Nucleus accumbens (tissue), 56 donors: ENCODE measurements at places on chromosomes 6 and 20.

GRCh38 chr6:98834060-98835031 is at the start of gene POU3F2:
Gene POU3F2, plus strand, starts transcription at chr6:98834574. Its CDS starts 300 bp downstream, at chr6:98834874.
- DNase-seq, result peak; percentile 82

DNA sequence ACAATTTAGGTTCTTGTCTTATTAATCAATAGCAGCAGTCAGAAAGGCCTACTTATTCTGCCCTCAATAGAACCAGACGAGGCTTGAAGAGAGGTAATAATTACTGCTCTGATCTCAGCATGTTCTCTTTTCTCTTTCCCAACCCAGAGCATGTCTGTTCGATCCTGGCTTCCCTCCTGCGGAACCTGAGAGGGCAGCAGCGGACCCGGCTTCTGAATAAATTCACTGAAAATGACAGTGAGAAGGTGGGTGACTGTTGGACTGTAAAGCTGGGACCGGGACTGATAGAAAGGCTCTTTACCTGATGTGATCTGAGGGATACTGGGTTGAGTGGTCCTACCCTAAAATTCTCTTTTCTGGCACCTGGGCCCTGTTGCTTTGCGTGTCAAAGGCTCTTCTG is 63.0 kb upstream of the VSTM2L start:
- no peak for DNase-seq

DNA sequence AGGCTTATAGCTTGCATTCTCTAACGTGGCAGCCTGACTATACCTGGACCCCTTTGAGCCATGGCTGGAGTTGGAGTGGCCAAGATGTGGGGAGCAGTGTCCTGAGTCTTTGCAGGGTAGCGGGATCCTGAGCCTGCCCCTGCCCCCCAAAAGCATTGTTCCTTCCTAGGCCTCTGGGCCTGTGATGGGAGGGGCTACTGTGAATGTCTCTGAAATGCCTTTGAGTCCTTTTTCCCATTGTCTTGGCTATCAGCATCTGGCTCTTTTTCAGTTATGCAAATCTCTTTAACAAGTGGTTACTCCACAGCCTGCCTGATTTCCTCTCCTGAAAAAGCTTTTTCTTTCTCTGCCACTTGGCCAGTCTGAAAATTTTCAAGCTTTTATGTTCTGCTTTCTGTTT is 17.0 kb upstream of the PRL start:
- DNase-seq, result no peak

GRCh38 chr6:3857468-3858456 is 8.6 kb downstream of the FAM50B start:
- no peak for DNase-seq

GRCh38 chr6:45988635-45989034 is 27.0 kb downstream of the CLIC5 start:
- no peak for DNase-seq

DNA sequence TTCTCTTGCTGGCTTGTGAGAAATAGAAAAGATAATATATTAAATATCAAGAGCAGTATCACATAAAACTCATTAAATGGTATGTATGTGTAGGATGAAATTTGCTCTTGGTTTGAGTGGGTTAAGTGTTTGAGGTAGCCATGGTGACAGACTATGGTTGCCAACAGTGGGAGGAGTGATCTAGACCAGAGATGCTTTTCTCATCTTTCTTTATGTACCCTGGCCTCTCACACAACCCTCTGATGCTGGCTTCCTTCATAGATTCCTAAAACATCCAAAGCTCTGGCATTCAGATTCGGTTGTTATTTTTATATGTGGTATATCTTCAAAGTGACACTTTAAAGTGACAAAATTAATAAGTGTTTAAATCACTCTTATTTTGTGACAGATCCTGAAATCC is 9.0 kb upstream of the MLIP start:
- no peak for DNase-seq

GRCh38 chr6:66838764-66839163 is 1131.7 kb upstream of the EYS start:
- no peak for DNase-seq

GRCh38 chr20:47680804-47681529 is 104.3 kb downstream of the SULF2 start:
- no peak for DNase-seq

- no peak for DNase-seq
Observed at GRCh38 chr6:111653434-111653833, 47.8 kb upstream of the TRAF3IP2 start.

- no peak for DNase-seq
Observed at GRCh38 chr20:36967636-36968035, 16.1 kb upstream of the SAMHD1 start.

DNA sequence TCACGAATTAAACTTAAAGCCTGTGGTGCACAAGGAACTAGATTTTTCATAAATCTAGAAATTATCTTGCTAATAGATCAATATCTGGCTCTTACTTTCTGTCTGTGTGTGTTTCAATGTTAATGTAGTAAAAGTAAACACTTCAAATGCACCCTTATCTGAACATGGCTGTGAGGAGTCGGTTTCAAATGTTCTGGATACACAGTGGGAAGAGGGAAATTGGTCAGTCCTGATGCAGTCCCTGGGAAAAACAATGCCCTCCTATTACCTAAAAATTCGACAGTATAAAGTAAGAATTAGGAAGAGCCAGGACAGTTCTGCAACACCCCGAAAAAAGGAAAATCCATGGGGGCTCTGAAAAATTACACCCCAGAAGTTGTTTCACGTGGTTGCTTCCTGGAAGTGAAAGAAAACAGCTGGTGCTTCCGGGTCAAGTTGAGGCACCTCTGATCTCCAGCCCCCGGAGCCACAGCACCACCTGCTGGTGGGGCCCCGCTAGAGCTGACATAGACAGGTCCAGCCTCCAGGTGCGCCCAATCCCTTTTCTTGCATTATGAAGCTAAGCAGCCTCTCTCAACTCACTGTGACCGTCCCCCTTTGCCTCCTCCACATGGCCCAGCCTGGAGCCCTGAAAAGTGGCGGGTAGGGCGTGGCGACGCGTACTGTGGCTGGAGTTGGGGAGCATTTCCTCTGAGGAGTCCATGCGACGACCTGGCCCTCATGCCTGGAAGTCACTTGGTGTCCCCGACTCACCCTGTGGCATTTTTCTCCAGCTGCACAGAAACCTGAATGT is 8.3 kb downstream of the SEMG2 start:
- no peak for DNase-seq

DNA sequence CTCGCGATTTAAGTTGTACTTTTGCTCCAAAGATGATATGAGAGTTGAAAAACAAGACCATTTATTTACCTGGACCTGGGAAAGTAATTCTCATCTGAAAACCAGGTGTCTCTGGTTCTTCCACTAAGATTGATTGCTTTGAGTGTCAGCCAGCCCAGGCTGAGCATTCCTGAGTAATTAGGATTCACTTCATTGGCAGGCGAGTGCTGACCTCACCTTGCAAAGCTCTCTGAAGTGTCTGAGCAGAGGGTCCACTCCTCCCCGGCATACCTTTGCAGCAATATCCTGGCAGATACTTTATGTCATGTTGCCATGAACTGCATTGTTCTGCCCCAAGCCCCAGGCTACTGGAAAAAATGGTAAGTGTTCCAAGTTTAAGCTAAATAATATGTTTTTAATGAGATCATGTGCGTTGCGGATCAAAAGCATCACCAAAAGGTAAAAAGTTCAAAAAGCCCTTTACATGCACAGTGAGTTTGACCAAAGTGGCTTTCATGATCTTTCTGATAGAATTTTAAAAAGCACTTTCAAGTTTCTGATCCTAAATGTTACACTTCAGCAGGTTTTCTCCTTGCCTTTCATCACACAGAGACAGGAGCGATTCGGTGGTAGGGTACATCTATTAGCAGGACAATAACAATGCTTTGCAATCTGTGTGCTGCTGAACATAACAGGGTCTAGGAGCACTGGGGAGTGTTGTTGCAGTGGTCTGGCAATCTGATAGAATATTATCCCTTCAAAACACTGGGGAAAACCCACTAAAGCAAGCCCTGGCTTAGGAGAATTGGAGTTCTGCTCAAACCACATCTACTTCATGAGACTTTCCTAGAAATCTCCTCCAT is 127.8 kb upstream of the EEF1E1 start:
- DNase-seq, result no peak

- DNase-seq, result no peak
Observed at GRCh38 chr20:37265152-37265551, 3.5 kb upstream of the GHRH start.

- DNase-seq, result no peak
Observed at GRCh38 chr6:134849920-134850447, 99.9 kb downstream of the ALDH8A1 start.

GRCh38 chr6:129672341-129672682 is 37.7 kb downstream of the ARHGAP18 start:
- DNase-seq, result no peak

DNA sequence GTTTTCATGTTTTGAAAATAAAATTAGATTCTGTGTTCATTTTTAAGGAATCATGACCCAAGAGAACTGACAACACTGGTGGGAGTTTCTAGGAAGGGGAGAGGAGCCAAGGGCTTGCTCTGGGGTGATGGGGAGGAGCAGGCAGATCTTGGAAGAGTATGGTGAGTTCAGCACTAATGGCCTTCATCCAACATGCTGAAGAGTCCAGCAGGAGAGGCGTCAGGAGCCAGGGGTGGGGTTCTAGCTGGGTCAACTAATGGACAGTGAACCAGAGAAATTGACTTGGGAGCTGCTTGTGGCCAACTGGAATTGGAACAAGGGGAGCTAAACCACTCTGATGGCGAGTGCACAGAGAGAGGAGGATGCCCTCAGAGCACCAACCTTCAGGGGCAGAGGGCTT is 107.1 kb downstream of the MRPL14 start:
- no peak for DNase-seq

- DNase-seq, result no peak
Observed at GRCh38 chr6:155013457-155013876, 18.4 kb downstream of the TIAM2 start.

DNA sequence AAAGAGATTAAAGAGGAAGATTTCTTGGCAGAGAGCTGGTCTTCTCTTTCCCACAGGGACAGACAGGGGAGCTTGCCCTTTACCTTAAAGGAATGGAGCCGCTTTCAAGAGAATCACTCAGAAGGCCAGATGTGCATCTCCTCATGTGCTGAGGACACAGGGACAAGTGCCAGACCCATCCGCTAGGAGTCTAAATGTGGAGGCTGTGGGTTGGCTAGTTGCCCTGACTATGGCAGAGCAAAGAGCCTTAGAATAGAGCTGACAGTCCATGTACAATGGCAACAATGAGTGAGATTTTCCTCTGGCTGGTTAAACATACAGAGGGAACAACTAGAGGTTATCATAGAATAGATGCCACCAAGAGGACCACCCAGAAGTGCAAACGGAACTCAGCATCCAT is 7.3 kb upstream of the DOK5 start:
- DNase-seq, result no peak

- DNase-seq, result no peak
Observed at GRCh38 chr6:128731249-128732165, 151.4 kb upstream of the LAMA2 start.

DNA sequence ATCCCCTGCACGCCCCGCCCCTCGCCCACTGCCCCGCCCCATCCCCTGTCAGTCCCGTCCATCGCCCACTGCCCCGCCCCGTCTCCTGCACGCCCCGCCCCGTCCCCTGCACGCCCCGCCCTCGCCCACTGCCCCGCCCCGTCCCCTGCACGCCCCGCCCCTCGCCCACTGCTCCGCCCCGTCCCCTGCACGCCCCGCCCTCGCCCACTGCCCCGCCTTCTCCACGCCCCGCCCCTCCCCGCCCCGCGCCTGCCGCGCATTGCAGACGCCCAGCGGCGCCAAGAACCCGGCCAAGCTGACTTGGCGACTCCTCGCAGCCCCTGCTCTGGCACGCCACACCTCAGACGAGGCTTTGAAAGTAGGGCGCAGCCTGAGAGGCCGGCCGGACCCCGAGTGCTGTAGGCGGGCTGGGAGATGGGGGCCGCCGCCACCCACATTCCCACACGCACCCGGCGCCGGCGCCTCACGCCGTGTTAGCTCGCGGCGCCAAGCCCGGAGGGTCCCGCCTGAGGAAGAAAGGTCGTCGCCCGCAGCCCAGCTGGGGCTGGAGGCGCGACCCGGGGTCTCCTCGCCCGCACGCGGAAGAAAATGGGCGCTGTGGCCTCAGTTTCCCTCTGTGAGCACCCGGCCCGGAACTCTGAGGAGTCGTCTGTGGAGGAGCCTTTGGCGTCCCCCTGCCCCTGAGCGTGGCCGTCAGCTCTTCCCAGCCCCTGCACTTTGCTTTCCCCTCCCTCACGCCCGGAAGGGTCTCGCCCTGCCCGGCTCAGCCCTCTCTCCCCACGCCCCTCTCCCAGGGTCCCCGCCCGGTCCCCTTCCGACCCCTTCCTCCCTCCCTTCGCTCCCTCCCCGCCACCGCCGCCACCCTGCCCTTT is at the start of gene RAD21L1:
TSS of gene RAD21L1 (plus strand) at position 262 of the 872 bp plus-strand sequence. CDS start 2,410 bp downstream, outside the sequence.
- DNase-seq, result peak; percentile 61

DNA sequence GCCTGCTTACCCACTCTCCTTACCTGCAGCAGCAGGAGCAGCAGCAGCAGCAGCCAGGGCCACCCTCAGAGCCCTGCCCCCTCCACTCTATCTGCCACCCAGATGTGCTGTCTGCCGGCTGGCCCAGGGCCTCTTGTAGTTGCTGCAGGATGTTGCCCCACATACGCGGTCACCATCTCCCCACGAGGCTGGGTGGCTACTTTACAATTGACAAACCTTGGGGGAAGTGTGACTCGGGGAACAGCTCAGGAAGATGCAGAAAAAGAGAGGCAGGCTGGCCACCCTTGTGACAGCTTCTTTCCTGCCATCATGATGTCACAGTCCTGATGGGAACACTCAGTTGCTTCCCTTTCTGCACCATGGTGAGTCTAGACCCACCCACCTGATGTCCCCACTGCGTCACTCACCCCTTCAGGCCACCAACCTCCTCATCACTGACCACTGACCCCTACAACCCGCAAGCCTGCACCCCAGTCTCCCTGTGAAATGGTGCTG is 14.5 kb downstream of the TREM1 start:
- peak; percentile 45 for DNase-seq

DNA sequence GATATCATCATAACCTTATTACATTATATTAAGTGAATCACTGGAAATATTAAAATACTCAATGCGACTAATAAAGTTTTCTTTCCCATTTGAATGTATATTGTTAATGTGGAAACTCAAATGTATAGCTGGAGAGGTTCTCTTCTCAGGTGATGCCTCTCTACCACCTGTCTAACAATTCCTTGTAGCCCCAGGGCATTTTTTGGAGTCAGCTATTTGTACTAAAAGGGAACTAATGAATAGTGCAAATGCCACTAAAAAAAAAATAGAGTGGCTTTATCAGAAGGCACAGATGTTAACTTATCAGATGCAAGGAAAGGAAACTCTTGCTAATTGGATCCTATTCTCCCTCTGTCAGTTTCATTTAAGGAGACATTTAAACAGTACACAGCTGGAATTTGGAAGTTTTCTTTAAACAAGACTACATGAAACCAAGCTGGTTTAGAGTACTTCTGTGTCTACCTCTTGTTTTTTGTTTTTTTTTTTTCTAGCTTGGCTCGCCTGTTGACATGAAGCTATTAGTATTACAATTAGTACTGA is 897.0 kb upstream of the SLC35B3 start:
- no peak for DNase-seq
